ENCODE measurements at places on chromosomes 11 and 22. TPM values are rescaled to one million over a fixed set of nuclear protein-coding genes. Genes with fewer than 3 reads are reported as not detected.

DNA sequence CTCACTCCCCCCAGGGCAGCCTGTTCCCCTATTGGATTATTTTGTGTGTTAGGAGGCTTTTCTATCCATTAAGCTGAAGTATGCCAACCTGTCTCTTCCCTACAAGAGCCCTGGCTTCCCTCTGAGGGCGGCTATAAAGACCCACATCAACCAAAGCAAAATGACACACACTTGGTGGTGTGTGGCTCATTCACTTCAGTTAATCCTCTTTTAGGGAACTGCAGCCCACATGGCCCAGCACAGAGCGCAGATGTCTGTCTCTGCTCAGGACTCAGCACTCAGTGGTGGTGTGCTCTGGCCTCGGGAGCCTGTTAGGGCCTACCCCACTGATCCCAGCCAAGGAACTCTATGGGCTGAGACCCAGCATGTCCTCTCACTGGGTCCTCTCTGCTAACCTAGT lies 32.2 kb upstream of the LRRC10B start:
- no peak for DNase-seq

DNA sequence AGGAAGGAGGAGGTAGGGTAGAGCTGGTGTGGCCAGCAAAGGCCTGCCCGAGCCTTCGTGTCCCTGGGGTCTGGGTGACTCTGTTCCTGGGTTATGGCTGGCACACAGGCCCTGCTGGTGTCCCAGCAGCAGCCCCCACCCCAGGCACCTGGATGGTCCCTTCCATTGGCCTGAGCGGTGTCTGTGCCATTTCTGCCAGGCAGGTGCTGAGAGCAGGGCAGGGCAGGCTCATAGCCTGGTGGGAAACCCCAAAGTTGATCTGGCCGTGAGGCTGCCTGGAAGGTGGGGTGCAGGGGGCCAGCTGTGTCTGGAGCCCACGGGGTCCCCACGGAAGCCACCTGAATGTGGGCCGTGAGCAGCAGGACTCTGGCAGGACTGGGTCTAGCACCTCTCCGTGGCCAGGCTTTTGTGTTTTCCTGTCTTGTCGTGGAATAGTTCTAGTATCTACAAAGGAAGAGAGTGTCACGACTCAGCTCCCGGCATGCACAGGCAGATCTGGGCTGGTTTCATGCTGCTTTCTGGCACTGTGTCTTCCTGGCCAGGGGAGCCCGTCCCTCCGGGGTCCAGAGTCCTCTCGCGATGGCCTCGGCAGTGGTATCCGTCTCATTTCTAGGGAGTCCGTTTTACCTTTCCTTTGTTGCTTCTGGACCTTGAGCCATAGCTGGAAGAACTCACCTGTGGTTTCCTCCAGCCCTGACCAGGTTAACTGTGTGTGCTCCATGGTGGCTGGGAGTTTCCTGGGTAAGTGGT lies 83.7 kb downstream of the KCNQ1 start:
- DNase-seq = no peak

- DNase-seq = no peak
Observed at GRCh38 chr22:24066865-24067264, 55.8 kb downstream of the CABIN1 start.

DNA sequence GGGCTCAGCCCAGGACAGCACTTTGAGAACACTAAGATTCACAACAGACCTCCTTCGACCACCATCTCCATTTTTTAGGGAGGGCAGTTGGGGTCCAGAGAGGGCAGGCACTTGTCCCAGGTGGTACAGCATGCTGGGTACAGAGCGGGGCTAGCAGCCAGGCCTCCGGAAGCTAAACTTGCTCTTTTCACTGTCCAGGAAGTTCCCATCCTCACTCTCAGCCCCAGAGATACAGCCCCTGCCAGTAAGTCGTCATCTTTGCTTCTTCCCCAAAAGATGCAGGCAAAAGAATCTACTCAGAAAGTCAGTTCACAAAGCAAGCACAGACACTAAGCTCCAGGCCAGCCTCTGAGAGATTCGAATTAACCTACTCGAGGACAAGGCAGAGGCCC lies 6.7 kb upstream of the RAB3IL1 start:
- peak; percentile 70 for DNase-seq

GRCh38 chr22:44394246-44395117 lies 81.7 kb upstream of the SHISAL1 start:
- DNase-seq = no peak

DNA sequence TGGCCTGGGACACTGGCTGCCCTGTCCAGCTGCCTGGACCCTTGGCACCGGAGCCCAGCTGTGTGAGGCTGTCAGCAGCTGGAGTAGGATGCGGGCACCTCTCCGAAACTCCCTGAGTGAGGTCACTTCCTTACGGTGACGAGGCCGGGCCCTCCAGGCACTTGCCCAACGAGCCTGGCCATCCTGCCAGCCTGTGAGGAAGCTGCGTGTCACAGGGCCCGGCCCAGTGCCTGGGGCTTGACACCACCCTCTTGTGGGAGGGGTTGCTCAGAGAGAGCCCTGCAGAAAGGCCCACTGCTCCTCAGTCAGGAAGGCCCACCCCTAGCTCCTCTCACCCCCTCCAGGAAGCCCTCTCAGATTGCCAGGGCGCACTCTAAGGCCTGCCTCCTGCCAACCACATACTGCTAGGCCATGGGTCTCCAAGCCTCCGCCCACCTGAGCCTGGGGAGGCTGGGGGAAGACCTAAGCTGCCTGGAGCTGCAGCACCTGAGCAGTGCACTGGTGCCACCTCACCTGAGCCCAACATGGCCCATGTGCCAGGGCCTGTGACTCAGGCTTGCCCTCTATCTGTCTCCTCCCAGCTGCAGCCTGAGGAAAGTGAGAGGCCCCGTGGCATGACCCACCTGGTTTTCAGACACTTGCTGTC lies 4.3 kb upstream of the PHLDA2 start:
- no peak for DNase-seq

DNA sequence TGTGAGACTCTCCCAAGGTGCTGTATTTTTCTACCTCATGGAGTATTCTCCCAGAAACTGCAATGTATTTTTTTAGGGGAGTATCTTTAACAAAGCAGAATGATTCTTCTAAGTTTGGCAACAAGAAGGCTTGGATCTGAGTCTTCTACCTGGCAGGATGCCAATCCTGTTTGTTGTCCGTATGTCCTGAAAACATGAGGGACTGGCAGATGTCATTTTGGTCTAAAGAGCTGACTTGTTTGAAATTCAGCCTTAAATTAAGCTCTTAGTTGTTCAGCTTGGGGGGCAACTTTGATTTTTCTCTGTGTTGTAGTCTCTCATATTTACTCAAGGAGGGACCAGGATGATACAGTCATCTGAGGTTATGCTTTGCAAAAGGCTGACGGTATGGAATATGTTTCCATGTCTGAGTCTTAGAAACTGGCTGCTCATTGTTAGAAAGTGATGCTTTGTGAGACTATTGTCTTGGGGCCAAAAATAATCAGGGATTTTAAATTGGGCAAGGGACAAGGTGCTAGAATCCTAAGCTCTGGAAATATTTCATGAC lies 9.3 kb downstream of the MRPL16 start:
- DNase-seq = no peak

DNA sequence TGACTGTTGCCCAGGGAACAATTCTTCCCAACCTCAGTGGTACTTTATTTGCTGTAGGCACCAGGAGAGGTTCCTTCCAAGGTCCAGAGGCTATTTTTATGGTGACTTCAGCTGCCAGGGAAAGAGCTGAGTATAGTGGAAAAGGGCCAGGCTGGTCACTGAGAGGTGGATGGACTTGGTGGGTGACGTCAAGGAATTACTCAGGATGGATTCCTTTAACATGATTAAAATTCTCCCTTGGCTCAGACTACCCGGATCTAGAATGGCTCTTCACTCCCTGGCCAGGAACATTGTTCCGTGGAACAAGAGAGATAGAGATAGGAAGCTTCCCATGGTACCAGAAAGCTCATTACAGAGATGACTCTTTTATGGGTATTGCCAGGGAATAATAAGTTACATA lies 8.7 kb upstream of the CALCA start:
- DNase-seq = no peak

GRCh38 chr22:21582801-21583740 lies 15.6 kb downstream of the UBE2L3 start:
- no peak for DNase-seq

Gene ART1
- polyA plus RNA-seq = not detected

Gene RBFOX2
- polyA plus RNA-seq = 219 TPM

Gene MOGAT2
- 25.0 TPM for polyA plus RNA-seq

Gene LGALS12
- 0.17 TPM for polyA plus RNA-seq

Gene RASD2
- polyA plus RNA-seq = 8.4 TPM

Gene ZNF280B
- polyA plus RNA-seq = 6.0 TPM

Gene LDHAL6A
- polyA plus RNA-seq = 0.12 TPM

Gene OR5B2
- polyA plus RNA-seq = not detected

Data from muscle of arm (tissue), 14 donors.